ENCODE measurements at places on chromosomes 7 and 10.

- DNase-seq: no peak
Observed at GRCh38 chr10:73876157-73876556, 1.8 kb upstream of the CAMK2G start.

DNA sequence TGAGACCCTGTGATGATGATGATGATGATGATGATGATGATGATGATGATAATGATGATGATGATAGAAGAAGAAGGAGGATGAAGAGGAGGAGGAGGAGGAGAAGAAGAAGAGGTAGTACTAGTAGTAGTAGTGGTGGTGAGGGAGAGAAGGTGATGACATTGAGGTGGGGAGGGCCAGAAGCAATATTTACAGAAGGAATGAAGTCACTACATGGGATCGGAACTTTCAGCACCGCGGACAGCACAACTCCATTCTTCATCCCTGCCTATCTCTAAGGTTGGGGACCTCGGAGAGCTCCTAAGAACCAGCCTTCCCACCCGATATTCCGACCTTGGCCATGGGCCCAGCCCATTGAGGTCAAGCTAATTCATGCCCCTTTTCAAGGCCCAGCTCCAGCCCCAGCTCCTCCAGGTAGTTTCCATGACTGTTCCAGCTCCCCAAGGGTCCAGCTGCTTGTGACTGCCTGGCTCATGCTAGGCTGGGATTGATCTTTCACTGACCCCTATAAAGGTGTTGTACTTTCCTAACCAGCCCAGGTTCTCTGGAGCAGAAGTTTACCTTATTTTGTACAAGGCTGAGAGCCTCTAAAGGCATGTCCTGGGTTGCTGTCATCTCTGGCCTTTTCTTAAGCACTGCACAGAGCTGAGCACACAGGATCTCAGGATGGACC is 10.3 kb downstream of the CRHR2 start:
- peak; percentile 54 for DNase-seq

- no peak for DNase-seq
Observed at GRCh38 chr7:38862666-38863065, 46.3 kb downstream of the VPS41 start.

- no peak for DNase-seq
Observed at GRCh38 chr10:1344846-1345245, 288.7 kb downstream of the WDR37 start.

DNA sequence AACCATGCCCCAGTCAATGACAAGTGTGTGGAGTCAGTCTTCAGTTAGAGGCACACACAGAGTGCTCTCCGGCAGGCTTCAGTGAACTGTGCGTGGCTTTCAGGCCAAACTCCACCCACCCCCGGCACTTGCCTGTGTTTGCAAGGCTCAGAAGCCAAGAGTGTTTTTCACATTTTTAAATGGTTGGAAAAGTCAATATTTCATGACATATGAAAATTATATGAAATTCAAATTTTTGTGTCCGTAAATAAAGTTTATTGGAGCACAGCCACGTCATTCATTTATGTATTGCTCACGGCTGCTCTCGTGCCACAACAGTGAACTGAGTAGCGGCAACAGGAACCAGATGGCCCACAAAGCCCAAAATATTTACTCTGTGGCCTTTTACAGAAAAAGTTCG is 104.7 kb downstream of the SFMBT2 start:
- DNase-seq: no peak

DNA sequence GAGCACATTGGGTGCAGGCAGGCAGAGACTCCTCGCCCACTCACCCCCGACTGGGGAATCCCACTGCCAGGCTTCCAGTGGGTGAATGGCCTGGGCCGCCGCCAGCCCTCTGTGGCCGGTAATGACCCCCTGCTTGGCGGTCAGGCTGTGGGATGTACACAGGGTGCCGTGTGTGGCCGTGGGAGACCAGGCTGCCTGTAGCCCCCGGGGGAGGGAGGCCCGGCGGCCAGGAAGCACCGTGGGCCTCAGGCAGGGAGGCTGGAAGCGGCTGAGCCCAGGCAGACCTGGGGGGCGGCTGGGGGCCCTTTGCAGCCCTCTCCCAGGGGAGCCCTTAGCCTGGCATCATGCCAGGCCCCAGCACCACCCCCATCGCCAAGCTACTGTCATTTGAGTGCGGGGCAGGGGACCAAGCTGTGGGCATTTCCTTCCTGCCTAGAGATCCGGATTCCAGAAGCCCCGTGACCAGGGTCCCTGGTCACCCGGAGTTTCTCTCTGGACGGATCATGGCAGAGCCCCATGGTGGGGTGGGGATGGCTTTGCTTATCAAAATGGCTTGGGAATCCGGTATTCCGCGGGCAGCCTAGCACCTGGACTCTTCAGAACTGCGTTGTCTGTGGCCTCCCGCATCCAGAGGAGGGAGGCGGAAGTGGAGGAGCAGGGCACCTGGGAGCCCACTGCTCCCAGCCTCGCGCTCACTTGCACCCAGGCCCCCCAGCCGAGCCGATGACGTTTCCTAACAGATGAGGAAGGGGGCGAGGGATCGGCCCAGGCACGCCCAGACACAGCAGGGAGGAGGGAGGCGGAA is 1.1 kb downstream of the TTYH3 start:
- DNase-seq: peak; percentile 63

DNA sequence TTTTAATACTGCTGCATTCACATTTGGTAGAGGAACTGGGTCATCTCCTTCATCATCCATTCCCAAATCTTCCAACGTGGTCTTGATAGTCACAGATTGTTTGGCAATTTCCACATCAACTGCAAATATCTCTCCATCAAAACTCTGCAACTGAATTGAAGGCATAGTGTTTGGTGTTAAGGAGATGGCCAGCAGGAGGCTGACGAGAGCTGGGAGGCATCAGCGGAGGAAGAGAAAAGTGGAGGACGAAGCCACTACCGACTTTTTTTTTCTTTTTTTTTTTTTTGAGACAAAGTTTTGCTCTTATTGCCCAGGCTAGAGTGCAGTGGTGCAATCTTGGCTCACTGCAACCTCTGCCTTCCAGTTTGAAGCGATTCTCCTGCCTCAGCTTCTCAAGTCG is 205.0 kb upstream of the KCTD7 start:
- DNase-seq: no peak

GRCh38 chr10:6230315-6230714 is 27.6 kb downstream of the PFKFB3 start:
- DNase-seq: no peak

DNA sequence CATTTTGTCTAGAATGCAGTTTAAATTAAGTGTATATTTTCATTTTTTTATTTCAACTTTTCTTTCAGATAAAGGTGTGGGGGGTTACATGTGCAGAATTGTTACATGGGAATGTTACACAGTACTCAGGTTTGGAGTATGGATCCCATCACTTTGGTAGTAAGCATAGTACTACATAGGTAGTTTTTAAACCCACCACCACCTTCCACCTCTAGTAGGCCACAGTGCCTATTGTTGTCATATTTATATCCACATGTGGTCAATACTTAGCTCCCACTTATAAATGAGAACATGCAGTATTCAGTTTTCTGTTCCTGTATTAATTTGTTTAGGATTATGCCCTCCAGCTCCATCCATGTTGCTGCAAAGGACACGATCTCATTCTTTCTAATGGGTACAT is 200.6 kb downstream of the CCDC7 start:
- DNase-seq: no peak

- no peak for DNase-seq
Observed at GRCh38 chr10:74824184-74824899, 2.1 kb upstream of the KAT6B start.

- DNase-seq: peak; percentile 54
Observed at GRCh38 chr10:62992145-62992721, 140.9 kb upstream of the NRBF2 start.

DNA sequence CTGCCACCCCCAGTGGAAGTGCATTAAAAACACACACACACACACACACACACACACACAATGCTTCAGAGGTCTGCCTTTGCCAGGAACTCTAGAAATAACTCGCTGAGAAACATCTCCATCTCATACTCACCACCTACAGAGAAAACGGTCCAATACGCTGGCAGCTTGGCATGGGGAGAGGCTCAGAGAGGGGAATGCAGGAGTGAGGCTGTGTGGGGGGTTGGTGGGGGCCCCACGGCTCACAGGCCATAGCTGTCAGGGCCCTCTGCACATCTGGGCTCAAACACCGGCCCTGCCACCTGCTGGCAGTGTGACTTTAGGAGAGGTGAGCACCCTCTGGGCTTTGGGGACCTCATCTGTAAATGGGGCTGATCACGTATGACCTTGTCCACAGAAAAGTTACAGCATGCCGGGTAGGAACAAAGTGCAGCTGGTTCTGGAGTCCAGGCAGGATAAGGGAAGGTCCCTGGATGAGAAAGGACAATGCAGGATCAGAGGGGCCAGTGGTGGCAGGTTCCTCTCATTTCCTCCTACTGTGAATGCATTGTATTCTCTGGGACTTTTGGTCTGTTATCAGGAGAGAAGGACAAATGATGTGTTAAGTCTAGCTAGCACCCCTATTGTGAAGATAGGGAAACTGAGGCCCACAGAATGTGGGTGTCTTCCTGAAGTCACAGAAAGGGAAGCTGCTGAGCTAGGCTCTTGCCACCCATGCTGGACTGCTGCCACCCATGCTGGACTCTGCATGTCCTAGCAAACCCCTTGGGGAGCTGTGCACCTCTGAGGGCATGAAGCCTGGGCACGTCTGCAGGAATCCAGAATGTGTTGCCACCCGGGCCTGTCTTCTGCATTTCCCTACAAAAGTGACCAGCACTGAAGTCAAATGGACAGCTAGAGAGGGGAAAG is 404.6 kb downstream of the RPS24 start:
- no peak for DNase-seq

GRCh38 chr7:98669329-98670000 is 52.4 kb downstream of the NPTX2 start:
- DNase-seq: no peak

GRCh38 chr10:96768136-96768535 is 47.8 kb upstream of the PIK3AP1 start:
- DNase-seq: no peak

- DNase-seq: no peak
Observed at GRCh38 chr7:101633511-101633910, 4.4 kb upstream of the MYL10 start.

GRCh38 chr10:95352684-95353083 is 61.9 kb upstream of the PDLIM1 start:
- no peak for DNase-seq

- no peak for DNase-seq
Observed at GRCh38 chr7:29013082-29013695, 55.1 kb upstream of the TRIL start.

GRCh38 chr7:70239918-70240317 is 641.6 kb downstream of the AUTS2 start:
- no peak for DNase-seq

DNA sequence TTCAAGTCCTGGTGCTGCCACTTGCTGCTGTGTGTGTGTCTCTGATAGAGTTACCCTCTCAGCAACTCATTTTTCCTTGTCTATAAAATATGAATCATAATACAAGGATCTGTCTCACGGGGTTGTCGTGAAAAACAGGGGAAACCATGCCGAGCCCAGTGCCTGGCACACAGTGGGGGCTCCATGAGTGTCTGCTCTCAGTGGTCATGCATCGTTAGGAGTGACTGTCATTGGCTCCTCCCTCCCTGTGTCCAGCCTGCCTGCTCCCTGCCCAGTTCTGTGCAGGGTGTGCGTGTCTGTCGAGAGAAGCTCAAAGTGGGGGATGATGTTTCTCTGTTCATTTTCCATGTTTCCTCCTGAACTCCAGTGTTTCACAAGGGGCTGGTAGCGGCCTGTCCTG is 83.6 kb upstream of the LRRC4 start:
- no peak for DNase-seq

GRCh38 chr10:71923138-71923692 is 41.0 kb upstream of the CHST3 start:
- DNase-seq: no peak

DNA sequence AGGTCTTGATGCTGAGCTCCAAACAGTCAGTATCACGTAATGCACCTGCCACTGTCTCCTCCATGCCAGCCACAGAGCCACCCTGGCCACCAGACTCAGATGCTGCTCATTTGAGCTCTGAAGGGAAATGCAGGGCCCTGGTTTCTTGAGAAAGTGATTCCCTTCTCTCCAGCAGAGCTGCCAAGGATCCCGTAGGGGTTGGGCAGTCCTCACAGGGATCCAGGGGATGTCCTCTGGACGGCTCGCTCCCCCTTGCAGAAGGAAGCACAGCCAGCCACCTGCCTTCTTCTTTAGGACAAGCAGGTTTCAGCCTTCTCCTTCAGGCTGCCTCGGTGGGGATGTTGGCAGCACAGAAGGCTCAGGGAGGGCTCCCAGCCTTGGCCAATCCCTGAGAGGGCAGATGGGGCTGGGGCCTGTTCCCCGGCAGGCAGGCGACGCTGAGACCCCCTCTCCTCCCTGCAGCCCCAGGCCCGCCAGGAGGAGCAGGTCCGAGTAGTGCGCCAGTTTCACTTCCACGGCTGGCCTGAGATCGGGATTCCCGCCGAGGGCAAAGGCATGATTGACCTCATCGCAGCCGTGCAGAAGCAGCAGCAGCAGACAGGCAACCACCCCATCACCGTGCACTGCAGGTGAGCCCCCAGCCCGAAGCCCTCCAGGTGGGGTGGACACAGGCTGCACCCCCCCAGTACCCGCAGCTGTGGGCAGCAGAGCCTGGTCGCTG is 48.9 kb downstream of the MKI67 start:
- no peak for DNase-seq

DNA sequence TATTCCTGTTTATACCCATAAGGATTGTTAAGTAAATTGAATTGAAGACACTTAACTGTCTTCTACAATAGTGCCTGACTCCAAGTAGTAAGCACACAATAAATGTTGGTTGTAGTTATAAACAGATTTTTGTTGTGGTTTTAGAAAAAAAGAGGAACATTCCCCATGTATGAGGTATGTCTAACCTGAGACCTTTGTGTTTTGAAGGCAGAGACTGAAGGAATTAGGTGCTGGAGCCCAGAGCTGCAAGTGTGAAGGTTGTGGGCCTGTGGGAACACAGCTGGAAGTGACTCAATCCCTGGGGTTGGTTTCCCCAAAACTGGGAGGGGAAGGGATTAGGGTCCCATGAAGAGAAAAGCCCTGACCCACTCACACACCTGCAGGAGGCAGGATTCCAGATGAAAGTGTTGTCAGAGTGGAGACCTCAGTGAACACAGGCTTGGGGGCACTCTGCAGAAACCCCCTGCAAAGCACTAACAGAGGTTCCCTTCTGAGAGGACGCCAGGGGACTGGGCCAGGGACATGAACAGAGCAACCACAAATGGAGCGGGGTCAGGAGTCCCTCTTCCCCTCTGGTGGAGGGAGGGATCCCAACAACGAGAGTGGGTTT is 265.1 kb upstream of the KLF14 start:
- no peak for DNase-seq

- DNase-seq: no peak
Observed at GRCh38 chr10:49540056-49540797, 1.3 kb upstream of the ERCC6 start.

DNA sequence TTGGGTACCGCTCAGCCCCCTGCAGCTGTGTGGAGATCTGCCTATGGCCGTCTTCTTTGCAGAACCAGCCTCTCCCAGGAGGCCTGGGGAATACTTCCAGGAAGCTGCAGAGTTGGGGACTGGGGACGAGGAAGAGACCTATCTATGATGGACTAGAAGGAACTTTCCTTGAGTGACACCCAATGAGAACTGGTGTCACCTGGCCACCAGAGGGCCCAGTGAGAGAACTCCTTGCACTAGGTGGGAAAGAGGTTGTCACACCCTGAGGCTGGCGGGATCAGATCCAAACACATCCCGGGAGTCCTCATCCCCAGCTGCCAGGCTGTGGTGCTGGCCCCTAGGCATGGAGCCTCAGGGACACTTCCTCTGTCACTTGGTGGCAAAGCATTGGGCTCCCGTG is 4.9 kb upstream of the GRID2IP start:
- no peak for DNase-seq

Measured in MV-4-11 (cell line).